ENCODE measurements at places on chromosomes 12 and 14.

GRCh38 chr12:108712165-108712924 lies 19.0 kb downstream of the CORO1C start:
- DNase-seq = no peak

GRCh38 chr12:50988051-50988450 lies 35.7 kb downstream of the HIGD1C start:
- DNase-seq = no peak

DNA sequence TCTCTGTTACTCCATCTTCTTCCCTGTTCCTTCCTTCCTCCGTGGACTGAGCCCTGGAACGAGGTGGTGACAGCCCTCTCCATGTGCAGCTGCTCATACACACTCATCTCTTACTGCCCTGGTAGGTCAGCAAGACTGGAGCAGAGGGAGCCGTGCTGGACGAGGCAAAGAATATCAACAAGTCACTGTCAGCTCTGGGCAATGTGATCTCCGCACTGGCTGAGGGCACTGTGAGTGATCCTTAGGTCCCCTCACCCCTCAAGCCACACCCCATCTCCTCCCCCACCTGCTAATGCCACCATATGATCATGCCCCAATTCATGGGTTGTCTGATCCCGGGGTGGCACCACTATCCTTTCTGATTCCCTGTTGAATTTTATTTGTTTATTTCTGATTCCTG lies 19.0 kb downstream of the KIF5A start:
- no peak for DNase-seq

- no peak for DNase-seq
Observed at GRCh38 chr14:23916446-23916845, 37.1 kb upstream of the DHRS4 start.

- DNase-seq = no peak
Observed at GRCh38 chr12:112439769-112440168, 21.0 kb downstream of the PTPN11 start.

DNA sequence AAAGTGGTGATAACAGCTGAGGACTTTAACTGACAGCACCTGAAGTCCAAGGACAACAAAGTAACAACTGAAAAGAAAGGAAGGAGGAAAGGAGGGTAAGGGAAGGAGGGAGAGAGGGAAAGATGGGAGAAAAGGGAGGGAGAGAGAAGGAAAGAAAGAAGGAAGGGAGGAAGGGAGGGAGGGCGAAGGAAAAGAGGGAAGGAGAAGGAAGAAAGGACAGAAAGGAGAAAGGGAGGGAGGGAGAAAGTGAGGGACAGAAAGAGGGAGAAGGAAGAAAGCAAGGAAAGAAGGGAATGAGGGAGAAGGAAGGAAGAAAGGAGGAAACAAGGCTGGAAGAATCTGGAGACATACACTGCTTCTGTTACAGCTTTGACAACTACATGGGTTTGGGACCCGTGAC lies 494.4 kb downstream of the FUT8 start:
- DNase-seq = no peak

DNA sequence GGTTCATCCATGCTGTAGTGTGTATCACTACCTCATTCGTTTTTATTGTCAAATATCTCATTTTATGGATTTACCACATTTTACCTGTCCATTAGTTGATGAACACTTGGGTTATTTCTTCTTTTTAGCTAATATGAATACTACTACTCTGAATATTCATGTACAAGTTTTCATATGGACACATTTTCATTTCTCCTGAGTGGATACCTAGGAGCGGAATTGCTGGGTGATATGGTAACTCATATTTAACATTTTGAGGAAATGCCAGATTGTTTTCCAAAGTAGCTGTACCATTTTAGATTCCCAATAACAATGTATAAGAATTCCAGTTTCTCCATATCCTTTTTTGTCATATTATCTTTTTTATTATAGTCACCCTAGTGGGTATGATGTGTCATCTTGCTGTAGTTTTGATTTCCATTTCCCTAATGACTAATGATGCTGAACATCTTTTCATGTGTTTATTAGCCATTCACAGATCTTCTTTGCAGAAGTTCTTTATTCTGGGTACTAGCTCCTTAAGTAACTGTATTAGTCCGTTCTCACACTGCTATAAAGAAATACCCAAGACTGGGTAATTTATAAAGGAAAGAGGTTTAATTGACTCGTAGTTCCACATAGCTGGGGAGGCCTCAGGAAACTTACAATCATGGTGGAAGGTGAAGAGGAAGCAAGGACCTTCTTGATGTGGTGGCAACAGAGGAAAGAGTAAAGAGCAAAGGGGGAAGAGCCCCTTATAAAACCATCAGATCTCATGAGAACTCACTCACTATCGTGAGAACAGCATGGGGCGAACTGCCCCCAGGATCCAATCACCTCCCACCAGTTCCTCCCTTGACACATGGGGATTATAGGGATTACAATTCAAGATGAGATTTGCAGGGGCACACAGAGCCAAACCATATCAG lies 11.9 kb downstream of the NRDE2 start:
- no peak for DNase-seq

- no peak for DNase-seq
Observed at GRCh38 chr12:6154730-6155459, 30.4 kb upstream of the VWF start.

GRCh38 chr12:57086493-57087009 lies 2.4 kb upstream of the NAB2 start:
- no peak for DNase-seq

GRCh38 chr12:132597333-132598316 lies 12.8 kb downstream of the LRCOL1 start:
- DNase-seq = no peak

- DNase-seq = peak; percentile 0
Observed at GRCh38 chr12:34406996-34407300, 384.7 kb downstream of the ALG10 start.

GRCh38 chr12:19639781-19640415 lies 200.6 kb downstream of the AEBP2 start:
- DNase-seq = no peak

- no peak for DNase-seq
Observed at GRCh38 chr14:23437133-23438100, 2.0 kb upstream of the MYH7 start.

DNA sequence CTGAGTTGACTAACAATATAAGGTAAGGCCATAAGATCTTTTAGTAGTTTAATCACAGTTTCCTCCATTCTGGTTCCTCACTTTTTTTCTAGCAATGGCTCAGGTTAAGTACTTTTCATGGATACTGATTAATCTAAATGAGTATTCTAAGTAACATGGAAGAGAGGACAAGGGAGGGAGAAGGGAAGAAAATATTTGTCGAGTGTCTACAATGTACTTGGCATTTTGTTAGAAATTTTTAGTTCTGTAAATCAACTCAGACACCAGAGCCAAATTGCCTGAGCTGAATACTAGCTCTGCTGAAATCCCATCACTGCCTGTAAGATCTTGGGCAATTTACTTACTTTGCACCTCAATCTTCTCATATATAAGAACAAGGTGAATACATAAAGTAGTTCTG lies 20.2 kb downstream of the RERG start:
- DNase-seq = no peak

GRCh38 chr12:57547288-57548012 lies 458 bp upstream of the DCTN2 start:
- no peak for DNase-seq

DNA sequence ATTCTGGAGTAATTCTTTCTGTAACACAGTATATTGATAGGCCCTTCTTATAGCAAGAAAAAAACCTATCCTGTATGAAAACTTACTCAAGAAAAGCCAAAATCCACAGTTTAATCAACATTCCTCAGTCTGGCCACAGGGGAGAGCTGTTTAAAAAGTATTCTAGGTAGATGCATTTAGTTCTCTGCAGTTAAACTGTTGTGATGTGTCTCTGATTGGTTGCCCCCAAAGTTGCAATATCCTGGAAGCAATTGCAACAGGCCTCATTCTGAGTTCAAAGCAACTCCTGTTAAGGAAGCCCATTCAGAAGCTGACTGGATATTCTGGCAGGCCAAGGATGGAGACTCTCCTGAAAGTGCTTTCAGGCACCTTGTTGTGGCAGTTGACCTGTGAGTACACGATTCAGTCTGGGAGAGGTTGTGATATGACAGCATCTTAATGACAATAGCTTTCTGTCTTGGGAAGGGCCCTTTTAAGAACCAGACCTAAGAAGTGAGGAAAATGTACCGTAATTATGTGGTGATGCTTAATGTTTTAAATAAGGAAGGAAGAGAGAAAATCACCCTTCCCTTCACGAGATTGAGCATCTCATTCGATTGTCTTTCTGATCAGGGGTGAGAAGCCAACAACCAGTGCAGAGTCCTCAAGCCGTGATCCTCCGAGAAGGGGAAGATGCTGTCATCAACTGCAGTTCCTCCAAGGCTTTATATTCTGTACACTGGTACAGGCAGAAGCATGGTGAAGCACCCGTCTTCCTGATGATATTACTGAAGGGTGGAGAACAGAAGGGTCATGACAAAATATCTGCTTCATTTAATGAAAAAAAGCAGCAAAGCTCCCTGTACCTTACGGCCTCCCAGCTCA lies 420.7 kb downstream of the DAD1 start:
- no peak for DNase-seq

GRCh38 chr12:84131076-84131475 lies 781.5 kb downstream of the SLC6A15 start:
- DNase-seq = no peak

GRCh38 chr14:73173092-73173735 lies 36.9 kb downstream of the PSEN1 start:
- no peak for DNase-seq

DNA sequence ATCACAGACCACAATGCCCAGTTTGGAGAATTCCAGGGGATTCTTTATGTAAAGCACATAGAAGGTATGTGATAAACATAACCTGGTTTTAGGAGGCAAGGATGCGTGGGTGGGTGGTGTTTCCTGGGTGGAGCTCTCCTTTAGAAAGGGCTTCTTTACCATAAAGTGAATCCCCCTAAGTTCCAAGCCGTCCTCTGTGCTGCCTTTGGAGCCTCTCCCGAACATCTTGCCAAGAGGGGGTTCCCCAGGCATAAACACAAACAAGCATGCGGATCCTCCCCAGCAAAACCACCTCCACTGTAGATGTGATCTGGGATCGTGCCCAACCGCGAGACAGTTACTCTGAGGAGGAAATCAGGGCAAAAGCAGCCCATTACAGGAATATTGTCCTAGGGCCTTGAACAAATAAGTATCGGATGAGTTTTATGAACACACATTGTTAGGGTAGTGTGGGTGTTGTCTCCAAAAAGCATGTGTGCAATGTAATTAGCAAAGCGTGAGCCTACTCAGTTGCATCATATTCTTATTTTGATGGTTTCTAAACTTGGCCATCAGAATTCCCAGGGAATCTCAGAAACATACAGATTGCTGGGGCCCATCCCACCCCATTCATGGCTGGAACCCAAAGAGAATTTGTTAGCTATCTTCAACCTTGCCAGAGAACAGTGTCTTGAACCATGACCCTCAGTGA lies 48.8 kb upstream of the CORO1C start:
- no peak for DNase-seq

DNA sequence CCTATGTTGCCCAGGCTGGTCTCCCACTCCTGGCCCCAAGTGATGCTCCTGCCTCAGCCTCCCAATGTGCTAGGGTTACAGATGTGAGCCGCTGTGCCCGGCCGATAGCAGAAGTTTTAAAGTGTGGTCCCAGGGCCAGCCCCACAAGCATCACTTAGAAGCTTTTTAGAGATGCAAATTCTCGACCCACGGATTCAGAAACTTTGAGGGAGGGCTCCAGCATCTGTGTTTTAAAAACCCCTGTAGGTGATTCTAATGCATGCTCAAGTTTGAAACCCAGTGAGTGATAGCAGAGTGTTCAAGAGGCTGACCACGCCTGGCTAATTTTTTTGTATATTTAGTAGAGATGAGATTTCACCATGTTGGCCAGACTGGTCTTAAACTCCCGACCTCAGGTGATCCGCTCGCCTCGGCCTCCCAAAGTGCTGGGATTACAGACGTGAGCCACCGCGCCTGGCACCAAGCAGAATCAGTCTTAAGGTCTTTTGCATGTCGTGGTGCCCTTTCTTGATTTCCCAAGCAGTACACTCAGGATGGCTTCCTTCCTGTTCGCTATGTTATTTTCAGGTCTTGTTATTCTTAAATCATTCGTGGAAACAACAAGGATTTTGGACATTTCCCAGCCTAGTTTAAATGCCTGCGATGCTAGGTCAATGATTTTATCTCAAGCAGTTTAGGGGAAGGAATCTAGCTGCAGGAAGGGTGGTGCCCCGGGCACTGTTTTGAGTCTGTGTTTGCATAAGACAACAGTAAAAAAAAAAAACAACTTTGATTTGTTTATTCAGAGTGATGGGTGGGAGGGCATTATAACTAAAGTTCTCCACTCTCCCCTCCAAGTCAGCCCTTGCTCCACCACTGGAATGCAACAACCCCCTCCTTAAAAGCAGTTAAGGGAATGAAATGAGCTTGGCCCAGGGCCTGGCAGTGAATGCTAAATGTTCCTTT lies 9.2 kb upstream of the RILPL2 start:
- no peak for DNase-seq

- DNase-seq = peak; percentile 70
Observed at GRCh38 chr14:60723907-60724618, at the start of gene SIX4. SIX4 (minus strand) TSS chr14:60724351; CDS start chr14:60724074, 277 bp downstream.

DNA sequence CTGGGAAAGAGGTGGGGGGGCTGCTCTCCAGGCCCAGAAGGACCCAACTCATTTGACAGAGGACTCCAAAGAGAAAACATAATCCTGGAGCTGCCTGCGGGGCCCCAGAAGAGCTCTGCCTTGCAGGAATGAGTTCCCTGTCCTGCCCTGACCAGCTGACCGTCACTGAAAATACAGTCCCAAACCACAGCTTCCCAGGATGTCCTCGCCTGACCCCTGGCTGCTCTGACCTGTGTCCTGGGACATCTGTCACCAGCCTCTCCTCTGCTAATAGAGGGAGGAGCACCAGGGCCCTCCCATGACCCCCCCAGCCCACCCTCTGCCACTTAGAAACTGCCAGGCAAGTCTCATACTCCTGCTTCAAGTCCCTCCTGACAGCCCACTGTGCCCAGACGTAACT lies 9.8 kb downstream of the FIGNL2 start:
- no peak for DNase-seq

DNA sequence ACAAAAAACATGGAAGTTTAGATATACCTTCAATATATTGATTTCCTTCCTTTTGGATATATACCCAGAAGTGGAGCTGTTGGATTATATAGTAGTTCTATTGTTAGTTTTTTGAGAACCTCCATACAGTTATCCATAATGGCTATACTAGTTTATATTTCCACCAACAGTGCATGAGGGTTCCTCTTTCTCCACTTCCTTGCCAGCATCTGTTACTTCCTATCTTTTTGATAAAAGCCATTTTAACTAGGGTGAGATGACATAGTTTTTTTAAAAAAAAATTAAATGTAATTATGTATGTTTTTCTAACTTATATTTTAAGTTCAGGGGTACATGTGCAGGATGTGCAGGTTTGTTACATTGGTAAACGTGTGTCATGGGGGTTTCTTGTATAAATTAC lies 10.0 kb upstream of the SLC38A4 start:
- no peak for DNase-seq
